Lung (tissue), 17 donors: ENCODE measurements at places on chromosomes 2 and 18. TPM values are rescaled to one million over a fixed set of nuclear protein-coding genes. Genes with fewer than 3 reads are reported as not detected.
A peak's percentile ranks its signal among the peaks of the same experiment; 100 is the strongest.

Gene PLGLB2
- not detected for polyA plus RNA-seq

Gene NXPH2
- not detected for polyA plus RNA-seq

GRCh38 chr2:74528600-74529356, 728 bp downstream of the AUP1 start:
- peaks cover 14% of the 10 kb centered on the region for H3K36me3 ChIP-seq
- peak overlapping the region; percentile 97 for H3K27ac ChIP-seq
- H3K4me1 ChIP-seq = peaks cover 10% of the 10 kb centered on the region
- no peaks in the 10 kb centered on the region for H3K27me3 ChIP-seq
- DNase-seq = no peak
- H3K4me3 ChIP-seq = peak overlapping the region; percentile 99

GRCh38 chr18:63431180-63431579, 8.9 kb upstream of the VPS4B start:
- H3K4me3 ChIP-seq = no peak overlapping the region
- peaks cover 9% of the 10 kb centered on the region for H3K27me3 ChIP-seq
- H3K4me1 ChIP-seq = no peaks in the 10 kb centered on the region
- H3K27ac ChIP-seq = no peak overlapping the region
- DNase-seq = no peak

GRCh38 chr2:43105586-43106558, 120.5 kb downstream of the ZFP36L2 start:
- H3K36me3 ChIP-seq = no peaks in the 10 kb centered on the region
- H3K4me1 ChIP-seq = peaks cover 47% of the 10 kb centered on the region
- no peak overlapping the region for H3K4me3 ChIP-seq
- H3K27me3 ChIP-seq = no peaks in the 10 kb centered on the region
- DNase-seq = peak; percentile 93

- DNase-seq = no peak
- no peak overlapping the region for H3K27ac ChIP-seq
- H3K36me3 ChIP-seq = no peaks in the 10 kb centered on the region
- no peaks in the 10 kb centered on the region for H3K4me1 ChIP-seq
- no peaks in the 10 kb centered on the region for H3K27me3 ChIP-seq
- no peak overlapping the region for H3K4me3 ChIP-seq
Observed at GRCh38 chr2:19214682-19215391, 143.6 kb downstream of the OSR1 start.

GRCh38 chr2:33350632-33351031, 125.8 kb upstream of the RASGRP3 start:
- no peaks in the 10 kb centered on the region for H3K27me3 ChIP-seq
- H3K4me3 ChIP-seq = no peak overlapping the region
- no peak for DNase-seq
- H3K27ac ChIP-seq = no peak overlapping the region
- peaks cover 4% of the 10 kb centered on the region for H3K36me3 ChIP-seq

Gene C2orf78
- not detected for polyA plus RNA-seq

Gene OR6B2
- polyA plus RNA-seq = not detected

DNA sequence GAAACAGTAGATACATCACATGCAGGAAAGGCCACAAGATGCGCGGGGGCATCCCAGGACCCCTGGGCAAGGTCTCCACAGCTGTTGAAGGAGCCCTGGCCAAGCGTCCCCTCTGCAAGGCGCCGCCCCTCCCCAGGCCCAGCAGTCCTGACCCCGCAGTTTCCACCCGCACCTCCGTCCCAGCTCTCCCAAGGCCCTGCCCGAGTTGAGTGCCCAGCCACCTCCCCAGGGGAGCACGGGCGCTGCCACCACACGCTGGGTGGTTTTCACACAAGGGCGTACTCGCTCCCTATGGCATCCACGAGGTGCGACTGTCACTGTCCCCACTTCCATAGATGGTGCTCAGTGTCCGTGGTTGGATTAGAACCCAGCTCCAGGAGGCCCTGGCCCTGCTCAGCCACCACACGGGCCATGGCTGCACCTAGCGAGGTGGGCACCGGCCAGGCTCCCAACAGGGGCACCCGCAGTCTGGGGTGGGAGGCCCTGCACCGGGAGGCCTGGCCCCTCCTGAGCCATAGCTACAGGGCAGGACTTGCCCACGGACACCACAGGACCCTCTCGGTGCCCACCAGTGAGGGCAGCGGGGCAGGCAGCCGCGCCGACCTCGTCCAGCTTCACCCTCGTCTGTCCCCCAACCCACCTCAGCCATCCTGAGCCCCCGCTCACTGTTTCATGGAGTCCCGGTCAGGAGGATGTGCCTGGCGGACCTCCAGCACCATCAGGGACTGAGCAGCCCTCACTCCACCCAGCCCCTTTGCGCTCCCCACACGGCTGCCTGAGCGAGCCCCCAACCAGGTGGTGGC, 36.0 kb downstream of the KIF1A start:
- H3K4me3 ChIP-seq = no peak overlapping the region
- no peaks in the 10 kb centered on the region for H3K36me3 ChIP-seq
- H3K4me1 ChIP-seq = no peaks in the 10 kb centered on the region
- no peak for DNase-seq
- no peak overlapping the region for H3K27ac ChIP-seq

Gene IL1R1
- polyA plus RNA-seq = 182 TPM

Gene CNGA3
- 0.13 TPM for polyA plus RNA-seq
